Substantia nigra (tissue), 51 donors: ENCODE measurements at places on chromosomes 6 and 20.

DNA sequence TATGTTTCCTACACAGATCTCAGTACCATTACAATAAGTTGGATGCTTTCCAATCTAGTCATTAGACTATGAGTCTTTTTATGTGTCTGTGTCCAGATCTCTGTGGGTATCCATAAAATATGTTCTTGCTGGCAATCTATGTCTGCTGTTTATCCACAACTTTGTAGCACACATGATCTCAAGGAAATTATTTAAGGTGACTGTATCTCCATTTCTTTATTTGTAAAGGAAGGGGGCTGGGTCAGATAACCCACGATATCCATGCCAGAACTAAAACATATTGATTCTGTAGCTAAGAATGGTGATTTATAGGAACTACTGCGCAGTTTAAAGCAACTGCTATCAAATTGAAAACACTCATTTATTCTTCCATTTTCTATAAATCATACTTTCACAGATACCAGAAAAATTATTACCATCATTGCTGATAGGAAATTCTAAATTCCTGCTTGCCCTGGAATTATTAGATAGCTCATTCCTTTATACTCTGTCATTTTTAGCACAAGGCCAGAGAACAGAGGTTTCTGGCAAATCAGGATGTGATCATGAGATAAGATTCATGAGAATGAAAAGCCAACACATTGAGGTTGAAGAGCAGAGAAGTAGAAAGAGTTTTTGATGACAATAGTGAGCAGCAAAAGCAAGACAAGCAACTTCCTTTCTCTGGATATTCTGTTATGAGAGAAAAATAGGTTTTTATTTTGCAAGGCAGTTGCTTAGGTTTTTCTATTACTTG is 851.4 kb upstream of the CITED2 start:
- DNase-seq, result no peak

- no peak for DNase-seq
Observed at GRCh38 chr6:114421199-114421598, 78.4 kb upstream of the HS3ST5 start.

DNA sequence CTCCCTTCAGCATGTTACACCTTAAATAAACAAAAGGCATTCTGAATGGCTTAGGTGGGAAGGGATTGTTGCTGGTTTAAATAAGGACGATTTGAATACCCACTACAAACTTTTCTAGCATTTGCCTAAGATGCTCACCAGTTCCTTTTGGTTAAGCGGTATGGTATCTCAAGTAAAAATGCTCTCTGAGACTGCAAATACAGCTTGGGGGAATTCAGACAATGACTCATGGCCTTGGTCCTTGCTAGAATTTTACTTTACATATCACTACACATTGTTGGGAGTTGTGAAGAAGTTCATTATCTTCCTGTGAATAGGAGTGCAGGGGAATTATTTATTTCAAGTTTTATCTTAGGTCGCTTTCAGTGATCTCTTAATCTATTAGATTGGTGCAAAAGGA is 670.7 kb downstream of the UTRN start:
- no peak for DNase-seq

DNA sequence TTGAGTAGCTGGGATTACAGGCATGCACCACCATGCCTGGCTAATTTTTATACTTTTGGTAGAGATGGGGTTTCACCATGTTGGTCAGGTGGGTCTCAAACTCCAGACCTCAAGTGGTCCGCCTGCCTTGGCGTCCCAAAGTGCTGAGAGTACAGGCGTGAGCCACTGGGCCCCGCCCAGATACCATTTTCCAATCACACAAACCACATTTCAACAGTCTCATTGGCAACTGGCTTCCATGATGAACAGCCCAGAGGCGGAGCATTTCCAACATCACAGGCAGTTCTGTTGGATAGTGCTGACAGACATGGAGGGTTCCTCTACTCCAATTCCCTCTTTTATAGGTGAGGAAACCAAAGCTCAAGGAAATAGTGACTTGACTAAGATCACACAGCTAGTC is 43.9 kb upstream of the PLCB4 start:
- DNase-seq, result no peak

- DNase-seq, result no peak
Observed at GRCh38 chr6:131840936-131841583, 33.2 kb downstream of the ENPP1 start.
